ENCODE measurements at places on chromosomes 3 and 15.
A peak's percentile ranks its signal among the peaks of the same experiment; 100 is the strongest.

DNA sequence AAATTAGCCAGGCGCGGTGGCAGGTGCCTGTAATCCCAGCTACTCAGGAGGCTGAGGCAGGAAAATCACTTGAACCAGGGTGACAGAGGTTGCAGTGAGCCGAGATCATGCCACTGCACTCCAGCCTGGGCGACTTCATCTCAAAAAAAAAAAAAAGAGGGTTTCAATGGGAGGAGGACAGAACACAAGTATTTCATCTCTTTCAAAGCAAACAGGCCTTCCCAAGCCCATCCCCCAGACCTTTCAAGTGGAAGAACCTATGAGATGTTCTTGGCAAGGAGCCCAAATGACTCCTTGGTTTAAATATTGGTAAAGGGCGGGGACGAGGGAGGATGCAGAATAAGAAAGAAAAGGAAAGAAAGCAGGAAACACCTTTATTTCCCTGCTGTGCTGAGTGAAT is 62.2 kb upstream of the MCF2L2 start:
- no peak for DNase-seq

DNA sequence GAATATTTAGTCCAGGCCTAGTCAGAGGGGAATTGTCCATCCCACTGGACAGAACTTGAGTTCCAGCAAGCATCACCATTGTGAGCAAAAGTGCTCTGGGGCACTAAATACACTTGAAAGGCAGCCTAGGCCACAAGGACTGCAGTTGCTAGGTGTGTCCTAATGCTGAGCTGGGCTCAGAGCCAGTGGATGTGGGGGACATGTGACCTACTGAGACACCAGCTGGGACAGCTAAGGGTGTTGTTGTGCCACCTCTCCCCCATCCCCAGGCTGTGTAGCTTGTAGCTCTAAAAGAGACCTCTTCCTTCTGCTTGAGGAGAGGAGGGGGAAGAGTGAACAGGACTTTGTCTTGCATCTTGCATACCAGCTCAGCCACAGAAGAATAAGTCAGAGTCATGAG is 120.9 kb downstream of the DTWD1 start:
- no peak for DNase-seq

GRCh38 chr3:111729087-111729846 is 129.8 kb upstream of the PHLDB2 start:
- DNase-seq: no peak

DNA sequence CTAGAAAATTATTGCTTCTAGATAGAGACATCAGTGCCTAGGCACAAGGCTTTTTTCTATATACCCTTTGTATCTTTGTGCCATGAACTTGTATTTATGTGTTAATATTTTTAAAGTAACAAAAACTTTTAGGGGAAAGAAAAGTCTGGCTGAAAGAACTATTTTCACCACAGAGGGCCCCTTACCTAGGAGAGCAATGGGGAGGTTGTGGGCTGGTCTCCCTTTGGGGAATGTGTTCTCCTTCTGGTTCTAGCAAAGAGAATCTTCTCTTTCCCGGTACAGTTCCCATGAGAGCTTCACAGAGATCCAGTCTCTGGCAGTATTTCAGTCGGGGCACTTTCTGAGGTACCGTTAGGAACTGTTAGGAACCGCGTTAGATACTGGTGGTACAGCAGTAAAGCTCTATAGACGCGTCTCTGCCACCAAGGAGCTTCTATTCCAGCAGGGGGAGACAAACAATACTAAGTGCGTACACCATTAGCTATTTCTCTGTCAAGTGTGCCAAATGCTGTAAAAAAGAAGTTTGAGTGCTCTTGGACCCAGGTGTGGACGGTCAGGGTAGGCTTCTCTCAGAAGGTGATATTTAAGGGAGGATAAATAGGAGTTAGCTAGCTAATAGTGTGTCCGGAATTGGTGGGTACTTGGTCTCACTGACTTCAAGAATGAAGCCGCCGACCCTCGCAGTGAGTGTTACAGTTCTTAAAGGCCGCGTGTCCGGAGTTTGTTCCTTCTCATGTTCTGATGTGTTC is 4.6 kb upstream of the EPB42 start:
- peak; percentile 61 for DNase-seq

GRCh38 chr3:67018105-67018788 is 20.1 kb downstream of the KBTBD8 start:
- DNase-seq: no peak

DNA sequence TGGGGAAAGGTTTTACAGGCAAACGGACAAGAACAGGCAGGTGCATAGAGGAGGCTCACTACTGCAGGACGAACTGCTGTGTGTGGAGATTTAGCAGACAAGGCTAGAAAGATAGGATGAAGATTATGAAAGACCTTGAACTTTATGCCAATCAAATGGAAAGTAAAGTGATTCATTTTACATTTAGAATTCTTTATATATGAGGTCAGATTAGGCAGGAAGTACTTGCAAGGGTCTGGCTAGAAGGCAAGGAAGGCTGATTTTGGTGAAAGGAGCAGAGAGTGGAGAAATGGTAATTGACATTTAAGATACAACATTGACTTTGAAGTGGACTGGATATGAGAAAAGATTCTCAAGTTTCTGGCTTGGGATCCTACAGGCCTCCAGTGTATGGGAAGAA is 33.6 kb downstream of the PLSCR4 start:
- DNase-seq: no peak

Data from CD4-positive, alpha-beta T cell treated with Interleukin-1 beta for 1 hour (primary cell).